GOT3 (cell line): ENCODE measurements at places on chromosomes 2 and 18.

DNA sequence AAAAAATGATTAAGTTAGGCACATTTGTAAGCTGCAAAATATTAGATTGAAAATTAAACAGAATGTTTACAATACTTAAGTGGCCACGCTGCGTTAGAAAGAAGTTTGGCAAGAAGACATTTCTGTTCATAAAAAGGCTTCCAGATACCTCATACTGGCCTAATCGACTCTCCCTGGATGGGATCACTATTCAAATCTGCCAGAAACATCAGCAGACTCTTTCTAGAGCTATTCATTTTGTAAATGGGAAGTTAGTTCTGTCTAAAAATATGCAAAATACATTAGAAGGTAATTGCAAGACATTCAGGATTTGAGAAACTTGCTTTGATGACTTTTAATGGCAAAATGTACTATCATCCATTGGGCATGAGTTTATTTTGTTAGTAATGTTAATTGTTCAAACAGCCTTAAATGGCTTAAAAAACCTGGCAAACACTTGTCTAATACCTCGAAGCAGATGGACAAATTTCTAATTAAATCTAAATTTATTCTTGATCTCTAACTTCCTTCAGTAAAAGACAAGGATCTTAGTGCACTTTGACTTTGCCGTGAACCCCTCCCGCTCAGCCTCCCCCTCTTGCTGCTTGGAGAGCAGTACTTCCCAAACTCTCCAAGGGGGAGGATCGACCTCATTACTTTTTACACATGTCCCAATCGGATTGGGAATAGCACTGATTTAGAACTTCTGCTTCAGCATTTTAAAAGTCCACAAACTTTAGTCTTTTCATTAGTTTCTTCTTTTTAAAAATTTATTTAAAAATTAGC, 103.5 kb downstream of the SMIM21 start:
- no peak for DNase-seq

DNA sequence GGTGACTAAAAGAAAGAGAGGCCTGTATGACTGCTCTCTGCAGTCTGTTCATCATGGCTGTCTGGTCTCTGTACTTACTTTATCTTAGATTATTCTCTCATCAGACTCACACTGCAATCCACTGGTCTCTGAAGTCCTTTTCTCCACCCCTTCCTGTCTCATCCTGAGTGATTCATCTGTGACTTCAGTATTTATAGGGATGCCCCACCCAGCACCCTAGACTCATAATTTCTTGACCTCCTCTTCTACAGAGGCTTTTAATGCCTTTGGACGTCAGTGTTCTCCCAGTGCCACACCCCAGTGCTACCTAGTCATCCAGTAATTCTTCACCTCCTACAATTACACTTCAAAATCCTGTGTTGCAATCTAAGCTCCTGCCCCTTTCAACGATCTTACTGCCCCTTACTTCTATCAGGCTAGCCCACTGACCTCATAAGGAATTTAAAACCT, 14.9 kb upstream of the ITPRID2 start:
- no peak for DNase-seq

GRCh38 chr2:133483181-133483580, 85.1 kb downstream of the NCKAP5 start:
- no peak for DNase-seq

DNA sequence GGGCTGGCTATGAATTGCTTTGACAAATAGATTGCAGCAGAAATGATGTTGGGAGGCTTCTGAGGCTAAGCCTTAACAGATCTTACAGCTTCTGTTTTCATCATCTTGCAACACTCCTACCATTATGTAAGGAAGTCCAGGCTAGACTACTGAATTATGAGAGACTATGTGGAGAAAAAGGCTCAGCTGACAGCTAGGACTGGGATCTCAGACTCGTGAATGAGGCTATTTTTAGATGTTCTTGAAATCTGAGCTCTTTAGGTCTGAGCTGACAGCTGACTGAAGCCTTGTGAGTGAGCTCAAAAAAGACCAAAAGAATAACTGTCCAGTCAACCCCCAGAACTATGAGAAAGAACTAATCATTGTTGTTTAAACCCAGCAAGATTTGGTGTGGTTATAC, 70.3 kb downstream of the VWC2L start:
- DNase-seq: no peak

GRCh38 chr2:145887915-145888314, 1368.0 kb upstream of the ZEB2 start:
- no peak for DNase-seq

DNA sequence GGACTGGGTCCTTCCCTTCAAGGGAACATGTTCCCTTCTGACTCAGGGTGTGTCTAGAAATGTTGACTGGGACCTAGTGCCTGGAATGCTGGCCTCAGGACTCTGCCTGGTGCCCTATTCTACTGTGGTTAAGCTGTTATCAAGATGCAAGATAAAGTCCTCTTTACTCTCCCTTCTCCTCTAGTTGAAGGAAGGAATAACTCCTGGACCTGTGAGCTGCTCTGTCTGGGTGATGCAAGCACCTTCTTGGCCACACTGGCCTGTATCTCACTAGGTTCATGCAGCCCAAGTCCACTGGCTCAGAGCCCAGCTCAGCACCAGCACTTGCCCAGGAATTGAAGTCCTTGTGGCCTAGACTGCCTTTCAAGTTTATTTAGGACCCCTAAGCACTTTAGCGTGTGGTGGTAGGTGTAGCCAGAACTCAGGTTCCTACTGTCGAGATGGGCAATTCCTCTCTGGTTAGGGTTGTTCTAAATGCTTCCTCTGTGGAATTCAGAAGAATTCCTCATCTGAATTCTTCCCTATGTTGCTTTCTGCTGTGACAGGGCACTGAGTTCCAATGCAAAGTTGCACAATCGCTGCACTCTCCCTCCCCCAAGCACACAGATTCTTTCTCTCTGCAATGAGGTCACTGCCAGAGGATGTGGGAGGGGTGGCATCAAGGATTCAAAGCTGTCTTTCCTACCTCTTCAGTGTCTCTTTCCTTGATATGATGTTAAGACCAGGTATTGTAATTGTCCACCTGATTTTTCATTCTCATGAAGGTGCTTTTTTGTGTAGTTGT, 54.7 kb downstream of the VWC2L start:
- DNase-seq: no peak

- no peak for DNase-seq
These were observed 3.7 kb downstream of the TSHZ1 start for GRCh38 chr18:75214332-75214690.

- peak; percentile 37 for DNase-seq
These were observed 133.3 kb downstream of the GFPT1 start for GRCh38 chr2:69253611-69254301.

- DNase-seq: no peak
These were observed 210.2 kb upstream of the FBXO11 start for GRCh38 chr2:48116497-48116896.

GRCh38 chr2:232117413-232117812, 155.9 kb downstream of the DIS3L2 start:
- no peak for DNase-seq

GRCh38 chr18:22882084-22882483, 51.0 kb upstream of the RBBP8 start:
- no peak for DNase-seq

DNA sequence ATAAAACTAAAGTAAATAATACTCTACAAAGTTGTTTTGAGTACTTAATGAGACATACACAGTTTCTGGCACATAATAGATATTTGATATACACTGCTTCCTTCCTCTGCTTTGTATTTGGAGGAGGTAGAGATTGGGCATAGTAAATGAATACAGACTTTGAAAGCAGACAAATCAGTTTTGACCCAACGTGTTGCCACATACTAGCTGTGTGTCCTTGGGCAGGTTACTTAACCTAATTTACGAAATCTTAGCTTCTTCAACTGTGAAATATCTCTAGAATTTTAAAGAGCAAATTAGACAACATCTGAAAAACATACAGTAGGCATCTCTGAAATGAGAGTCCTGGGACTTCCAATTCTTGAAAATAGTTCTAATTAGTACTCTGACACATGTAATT, 425.4 kb downstream of the TGIF1 start:
- DNase-seq: no peak

DNA sequence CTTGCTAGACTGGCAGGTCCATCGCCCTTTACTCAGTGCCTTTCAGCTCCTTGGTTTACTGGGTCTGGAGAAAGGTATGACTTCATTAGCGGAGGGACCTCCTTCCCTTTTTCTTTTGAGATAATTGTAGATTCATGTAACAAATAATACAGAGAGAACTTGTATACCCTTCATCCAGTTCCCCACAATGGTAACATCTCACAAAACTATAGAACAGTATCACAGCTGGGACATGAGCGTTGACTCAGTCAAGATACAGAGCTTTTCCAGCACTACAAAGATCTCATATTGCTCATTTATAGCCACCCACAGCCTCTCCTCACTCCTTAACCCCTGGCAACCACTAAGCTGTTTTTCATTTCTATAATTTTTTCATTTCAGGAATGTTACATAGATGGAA, 59.8 kb downstream of the ZNF532 start:
- no peak for DNase-seq

GRCh38 chr2:228699888-228700287, 518.4 kb upstream of the SPHKAP start:
- DNase-seq: no peak

DNA sequence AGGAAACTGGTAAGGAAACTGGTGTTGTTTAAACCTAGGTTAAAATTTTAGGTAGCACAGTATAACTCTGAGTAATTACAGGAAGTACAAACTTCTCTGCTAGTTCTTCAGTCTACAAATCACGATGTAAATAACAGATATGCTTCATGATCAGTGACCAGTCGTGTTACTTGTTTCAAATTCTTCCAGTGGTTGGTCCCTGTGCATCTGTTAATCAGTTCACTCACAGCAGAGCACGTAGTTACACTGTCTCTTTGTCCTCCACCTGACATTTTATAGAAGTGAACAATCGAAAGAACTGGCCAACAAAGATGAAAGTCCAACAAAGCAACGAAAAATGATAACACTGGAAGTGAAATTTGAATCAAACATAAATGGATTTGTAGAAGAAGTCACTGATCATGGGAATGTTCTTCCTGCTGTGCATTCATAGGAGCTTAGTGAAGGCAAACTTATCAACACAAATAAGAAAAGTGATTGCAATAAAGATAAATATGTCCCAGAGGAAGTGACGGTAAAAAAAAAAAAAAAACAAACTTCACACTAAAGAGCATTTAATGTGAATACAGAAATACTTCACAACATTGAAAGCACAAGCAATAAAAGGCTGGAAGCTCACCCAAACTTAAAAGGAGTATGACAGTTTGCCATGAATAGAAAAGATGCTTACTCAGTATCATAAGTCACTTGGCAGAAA, 7.0 kb downstream of the EIF2AK2 start:
- DNase-seq: no peak

DNA sequence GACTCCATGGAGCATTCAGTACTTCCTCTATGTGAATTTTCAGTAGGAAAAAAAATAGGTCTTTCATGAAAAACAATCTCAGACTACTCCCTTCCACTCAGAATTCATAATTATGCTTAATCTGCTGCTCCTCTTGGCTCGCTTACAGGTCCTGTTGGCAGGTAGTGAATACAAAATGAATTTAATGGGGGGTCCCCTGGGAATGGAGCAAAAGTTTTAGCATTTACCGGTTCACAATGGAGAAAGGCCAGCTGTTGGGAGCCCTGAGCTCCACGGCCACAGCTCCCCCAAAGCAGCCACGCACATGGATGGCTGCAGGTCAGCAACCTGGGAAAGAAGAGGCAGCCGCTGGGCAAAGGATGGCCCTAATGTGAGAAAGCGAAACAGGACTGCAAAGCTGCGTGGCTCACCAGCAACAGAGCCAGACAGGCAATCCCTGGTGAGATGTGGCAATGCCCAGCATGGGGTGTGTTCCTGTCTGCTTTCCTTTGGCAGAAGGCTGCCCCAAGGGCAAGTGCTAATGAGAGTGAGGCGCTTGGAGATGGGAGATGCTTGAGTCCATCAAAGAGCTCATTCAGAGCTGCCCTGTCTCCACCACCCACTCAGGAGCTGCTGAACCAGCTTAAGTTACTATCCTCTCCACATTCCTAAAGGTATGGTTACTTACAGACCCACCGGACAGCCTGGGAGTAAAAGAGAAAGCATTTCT, 447.4 kb downstream of the EPHA4 start:
- no peak for DNase-seq

GRCh38 chr2:69464575-69464974, 27.3 kb upstream of the NFU1 start:
- no peak for DNase-seq

GRCh38 chr2:208319391-208319790, 53.3 kb downstream of the PIKFYVE start:
- DNase-seq: no peak

- DNase-seq: no peak
These were observed 36.0 kb upstream of the CDC42EP3 start for GRCh38 chr2:37707393-37707792.

DNA sequence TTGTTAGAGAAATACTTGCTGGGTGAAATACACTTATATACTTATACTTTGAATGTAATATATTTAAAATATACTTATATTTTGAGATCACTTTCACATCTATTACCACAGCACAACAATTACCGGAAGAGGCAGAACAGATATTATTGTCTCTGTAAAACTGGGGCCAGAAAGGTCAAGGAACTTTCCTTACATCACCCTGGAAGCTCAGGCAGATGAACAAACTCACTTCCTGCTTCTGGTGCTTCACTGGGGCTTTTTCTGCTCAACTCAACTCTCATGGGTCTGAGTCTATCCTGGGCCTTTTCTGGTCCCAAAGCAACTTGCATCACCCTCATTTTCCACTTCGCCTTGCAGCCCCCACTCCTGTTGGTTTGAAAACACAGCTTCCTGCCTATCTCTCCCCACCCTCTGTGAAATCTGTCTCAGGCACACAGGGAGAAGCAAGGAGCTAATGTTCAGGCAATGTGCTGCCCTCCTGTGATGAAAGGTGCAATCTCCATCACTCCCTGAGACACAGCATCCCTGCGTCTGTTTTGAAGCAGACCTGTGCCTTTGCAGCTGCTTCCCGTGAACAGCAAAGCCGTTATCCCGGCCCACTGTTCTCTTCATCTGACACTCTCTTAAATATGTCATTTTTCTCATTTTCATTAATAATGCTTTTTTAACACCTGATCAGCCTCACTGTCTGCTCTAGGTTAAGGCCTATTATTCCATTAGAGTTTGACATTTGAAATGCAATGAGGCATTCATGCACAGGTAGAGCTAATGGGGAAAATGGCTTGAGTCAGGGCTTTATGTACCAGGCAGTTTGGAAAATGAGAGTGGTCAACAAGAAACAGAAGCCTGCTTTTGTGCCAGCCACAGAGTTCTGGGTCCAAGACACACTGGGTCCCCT, 251.9 kb upstream of the CHAC2 start:
- no peak for DNase-seq

DNA sequence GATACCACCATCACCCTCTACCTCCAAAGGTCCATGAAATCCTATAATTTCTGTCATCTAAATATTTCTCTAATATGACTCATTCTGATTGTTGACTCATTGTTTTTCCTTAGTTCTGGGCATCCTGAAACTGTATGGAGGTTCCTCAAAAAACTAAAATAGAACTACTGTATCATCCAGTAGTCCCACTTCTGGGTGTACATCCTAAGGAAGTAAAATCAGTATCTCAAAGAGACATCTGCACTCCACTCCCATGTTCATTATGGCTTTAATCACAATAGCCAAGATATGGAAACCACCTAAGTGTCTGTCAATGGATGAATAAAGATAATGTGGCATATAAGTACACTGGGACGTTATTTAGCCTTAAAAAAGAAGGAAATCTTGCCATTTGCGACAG, 125.8 kb upstream of the MYO3B start:
- DNase-seq: no peak
